ENCODE measurements at places on chromosomes 3 and 15. TPM values are rescaled to one million over a fixed set of nuclear protein-coding genes. Genes with fewer than 3 reads are reported as not detected.
A peak's percentile ranks its signal among the peaks of the same experiment; 100 is the strongest.

- DNase-seq = no peak
- H3K4me1 ChIP-seq = no peaks in the 10 kb centered on the region
- no peak overlapping the region for H3K27ac ChIP-seq
- no peaks in the 10 kb centered on the region for H3K36me3 ChIP-seq
Measured at GRCh38 chr3:2944628-2945027, 165.5 kb downstream of the IL5RA start.

- peaks cover 34% of the 10 kb centered on the region for H3K4me1 ChIP-seq
- no peak overlapping the region for H3K27ac ChIP-seq
- no peaks in the 10 kb centered on the region for H3K27me3 ChIP-seq
- DNase-seq = no peak
- H3K36me3 ChIP-seq = no peaks in the 10 kb centered on the region
Measured at GRCh38 chr15:85318732-85319076, 61.7 kb upstream of the AKAP13 start.

- H3K27ac ChIP-seq = no peak overlapping the region
- no peaks in the 10 kb centered on the region for H3K36me3 ChIP-seq
- H3K4me1 ChIP-seq = no peaks in the 10 kb centered on the region
- no peak overlapping the region for H3K4me3 ChIP-seq
Measured at GRCh38 chr3:161199926-161200325, 21.2 kb upstream of the NMD3 start.

GRCh38 chr3:136380530-136380929 is 130.4 kb downstream of the PCCB start:
- H3K4me1 ChIP-seq = no peaks in the 10 kb centered on the region
- H3K27ac ChIP-seq = no peak overlapping the region
- no peaks in the 10 kb centered on the region for H3K36me3 ChIP-seq
- no peak for DNase-seq
- no peaks in the 10 kb centered on the region for H3K27me3 ChIP-seq
- H3K4me3 ChIP-seq = no peak overlapping the region

DNA sequence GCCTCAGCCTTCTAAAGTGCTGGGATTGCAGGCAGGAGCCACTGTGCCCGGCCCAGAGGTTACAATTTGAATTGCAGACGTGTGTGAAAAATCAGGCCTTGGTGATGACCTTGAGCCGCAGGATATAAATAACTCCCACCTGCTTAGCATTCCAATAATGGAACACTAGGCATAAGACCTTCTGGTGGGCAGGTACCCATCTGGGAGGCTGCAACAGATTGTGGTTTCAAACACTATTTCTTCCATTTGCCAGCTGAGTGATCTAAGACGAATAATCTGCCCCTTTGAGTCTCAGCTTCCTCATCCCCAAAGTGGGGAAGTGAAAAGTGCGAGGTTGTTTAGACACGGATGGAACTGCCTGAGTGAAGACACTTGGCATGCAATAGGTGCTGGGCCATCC is 47.7 kb upstream of the HERC1 start:
- no peak overlapping the region for H3K4me3 ChIP-seq
- DNase-seq = no peak
- no peak overlapping the region for H3K27ac ChIP-seq

DNA sequence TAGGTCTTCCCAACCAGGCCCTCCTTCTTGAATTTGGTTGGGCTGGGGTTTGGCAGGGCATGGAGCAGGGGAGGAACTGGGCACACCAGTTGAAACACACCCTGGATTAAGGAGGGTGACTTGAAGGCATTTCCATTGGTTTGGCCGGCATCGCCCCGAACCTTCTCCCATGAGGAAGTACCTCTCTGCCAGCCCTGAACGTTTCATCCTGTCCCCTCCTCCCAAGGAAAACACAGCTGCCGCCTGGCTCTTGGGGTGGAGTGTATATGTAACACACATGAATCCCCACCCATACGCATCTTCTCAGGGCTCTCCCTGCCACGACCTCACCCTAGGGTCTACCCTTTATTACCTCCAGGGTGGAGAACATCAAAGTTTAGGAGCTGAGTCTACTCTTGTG is 14.6 kb downstream of the UBAP1L start:
- H3K4me1 ChIP-seq = no peaks in the 10 kb centered on the region
- no peak overlapping the region for H3K4me3 ChIP-seq
- no peak overlapping the region for H3K27ac ChIP-seq

- H3K4me1 ChIP-seq = no peaks in the 10 kb centered on the region
- no peak for DNase-seq
- H3K27me3 ChIP-seq = no peaks in the 10 kb centered on the region
- H3K27ac ChIP-seq = no peak overlapping the region
Measured at GRCh38 chr15:89199746-89200145, 21.6 kb downstream of the RLBP1 start.

- no peak for DNase-seq
- H3K4me1 ChIP-seq = no peaks in the 10 kb centered on the region
- H3K27me3 ChIP-seq = no peaks in the 10 kb centered on the region
- H3K4me3 ChIP-seq = no peak overlapping the region
- no peaks in the 10 kb centered on the region for H3K36me3 ChIP-seq
Measured at GRCh38 chr3:126955004-126955790, 27.7 kb upstream of the PLXNA1 start.

- DNase-seq = no peak
- peaks cover 9% of the 10 kb centered on the region for H3K4me1 ChIP-seq
- H3K27ac ChIP-seq = no peak overlapping the region
- peak overlapping the region; percentile 8 for H3K4me3 ChIP-seq
Measured at GRCh38 chr3:190169877-190170276, 49.2 kb upstream of the P3H2 start.

GRCh38 chr3:124802702-124803101 is 72.5 kb downstream of the UMPS start:
- H3K4me1 ChIP-seq = no peaks in the 10 kb centered on the region
- H3K36me3 ChIP-seq = no peaks in the 10 kb centered on the region
- H3K4me3 ChIP-seq = no peak overlapping the region
- no peaks in the 10 kb centered on the region for H3K27me3 ChIP-seq
- no peak overlapping the region for H3K27ac ChIP-seq

GRCh38 chr3:87949879-87950208 is 109.0 kb downstream of the CGGBP1 start:
- H3K4me3 ChIP-seq = no peak overlapping the region
- H3K36me3 ChIP-seq = no peaks in the 10 kb centered on the region
- no peaks in the 10 kb centered on the region for H3K4me1 ChIP-seq
- no peaks in the 10 kb centered on the region for H3K27me3 ChIP-seq

DNA sequence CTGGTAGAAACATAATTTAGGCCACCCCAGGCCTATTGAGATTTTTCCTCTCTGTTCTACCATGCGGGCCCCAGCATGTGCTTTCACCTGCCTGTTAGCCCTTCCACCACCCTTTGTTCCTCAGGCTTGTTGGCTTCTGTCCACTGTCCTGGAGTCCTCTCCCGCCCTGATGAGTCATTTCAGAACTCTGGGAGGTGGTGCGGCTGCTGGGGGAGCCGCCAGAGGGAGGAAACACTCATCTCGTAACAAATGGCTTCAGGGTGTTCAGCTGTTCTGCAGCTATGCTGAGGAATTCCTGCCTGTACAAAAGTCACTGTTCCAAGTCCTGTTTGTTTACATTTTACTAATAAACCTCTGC is 36.3 kb downstream of the LRTM1 start:
- no peaks in the 10 kb centered on the region for H3K36me3 ChIP-seq
- H3K27ac ChIP-seq = no peak overlapping the region

- no peak overlapping the region for H3K27ac ChIP-seq
- no peaks in the 10 kb centered on the region for H3K27me3 ChIP-seq
- no peak overlapping the region for H3K4me3 ChIP-seq
- H3K4me1 ChIP-seq = no peaks in the 10 kb centered on the region
Measured at GRCh38 chr3:23396746-23397145, 193.6 kb downstream of the UBE2E2 start.

GRCh38 chr3:44984335-44984734 is 8.3 kb downstream of the EXOSC7 start:
- DNase-seq = no peak
- H3K36me3 ChIP-seq = peaks cover 2% of the 10 kb centered on the region
- H3K27me3 ChIP-seq = no peaks in the 10 kb centered on the region
- H3K4me1 ChIP-seq = peaks cover 48% of the 10 kb centered on the region

DNA sequence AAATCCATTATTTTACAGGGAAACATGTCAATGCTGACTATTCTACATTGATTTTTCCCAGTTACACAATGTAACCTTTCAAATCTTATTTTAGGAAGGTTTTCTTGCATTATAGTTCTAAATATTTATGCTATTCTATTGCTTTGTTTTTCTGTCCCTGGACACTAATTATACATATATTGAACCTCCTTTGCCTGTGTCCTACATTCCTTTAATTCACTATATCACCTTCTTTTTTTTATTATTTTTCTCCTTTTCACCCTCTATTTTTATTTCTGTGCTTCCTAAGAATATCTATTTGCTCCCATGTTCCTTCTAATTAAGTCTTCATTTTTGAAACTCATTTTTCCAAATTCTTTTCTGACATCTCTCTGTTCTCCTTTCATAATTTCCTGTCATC is 259.2 kb downstream of the TJP1 start:
- no peak overlapping the region for H3K27ac ChIP-seq
- no peaks in the 10 kb centered on the region for H3K4me1 ChIP-seq
- no peaks in the 10 kb centered on the region for H3K36me3 ChIP-seq

DNA sequence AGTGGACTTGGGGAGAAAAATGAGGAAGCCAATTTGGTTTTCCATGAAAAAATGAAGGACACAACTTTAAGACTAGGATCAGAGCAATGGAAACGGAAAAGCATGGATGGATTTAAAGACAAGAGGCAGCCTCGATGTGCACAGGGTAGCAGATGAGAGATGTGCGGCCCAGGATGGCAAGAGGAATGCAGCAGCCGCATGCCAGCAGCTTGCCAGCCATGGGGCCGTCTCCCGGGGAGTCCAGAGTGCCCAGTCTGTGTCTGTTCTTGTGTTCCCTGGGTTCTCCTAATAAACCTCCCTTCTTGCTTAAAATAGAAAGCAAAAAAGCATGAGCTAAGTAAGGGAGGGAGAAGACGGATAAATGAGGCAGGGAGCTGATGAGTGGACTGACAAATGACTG is 68.0 kb upstream of the IQSEC1 start:
- H3K4me3 ChIP-seq = no peak overlapping the region
- H3K4me1 ChIP-seq = no peaks in the 10 kb centered on the region
- H3K27me3 ChIP-seq = no peaks in the 10 kb centered on the region
- H3K27ac ChIP-seq = no peak overlapping the region
- DNase-seq = no peak

DNA sequence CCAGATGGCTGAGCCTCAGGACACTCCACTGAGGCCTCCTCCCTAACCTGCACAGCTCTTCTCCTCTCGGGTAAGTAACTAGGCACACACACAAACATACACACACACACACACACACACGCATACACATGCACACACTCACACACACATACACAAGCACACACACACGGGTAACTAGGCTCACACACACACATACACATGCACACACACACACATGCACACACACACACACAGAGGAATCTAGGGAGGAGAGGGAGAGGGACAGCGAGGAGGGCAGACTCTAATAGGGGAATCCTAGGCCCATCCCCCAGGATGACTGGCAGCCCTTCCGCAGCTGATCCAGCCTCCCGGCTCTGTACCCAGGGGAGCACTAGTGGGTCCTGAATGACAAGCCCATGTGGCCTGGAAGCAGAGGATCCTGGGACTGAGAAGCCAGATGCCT is 177.4 kb upstream of the LINGO1 start:
- no peaks in the 10 kb centered on the region for H3K4me1 ChIP-seq
- H3K27me3 ChIP-seq = no peaks in the 10 kb centered on the region
- H3K4me3 ChIP-seq = no peak overlapping the region
- H3K27ac ChIP-seq = no peak overlapping the region

- no peak for DNase-seq
- no peaks in the 10 kb centered on the region for H3K36me3 ChIP-seq
- no peak overlapping the region for H3K4me3 ChIP-seq
- H3K4me1 ChIP-seq = no peaks in the 10 kb centered on the region
- no peaks in the 10 kb centered on the region for H3K27me3 ChIP-seq
Measured at GRCh38 chr15:78316283-78317083, 17.1 kb upstream of the SKIC8 start.

- H3K4me3 ChIP-seq = no peak overlapping the region
- no peak for DNase-seq
- H3K27me3 ChIP-seq = no peaks in the 10 kb centered on the region
- no peaks in the 10 kb centered on the region for H3K4me1 ChIP-seq
- H3K27ac ChIP-seq = no peak overlapping the region
Measured at GRCh38 chr15:33968821-33969220, 524 bp downstream of the CHRM5 start.

DNA sequence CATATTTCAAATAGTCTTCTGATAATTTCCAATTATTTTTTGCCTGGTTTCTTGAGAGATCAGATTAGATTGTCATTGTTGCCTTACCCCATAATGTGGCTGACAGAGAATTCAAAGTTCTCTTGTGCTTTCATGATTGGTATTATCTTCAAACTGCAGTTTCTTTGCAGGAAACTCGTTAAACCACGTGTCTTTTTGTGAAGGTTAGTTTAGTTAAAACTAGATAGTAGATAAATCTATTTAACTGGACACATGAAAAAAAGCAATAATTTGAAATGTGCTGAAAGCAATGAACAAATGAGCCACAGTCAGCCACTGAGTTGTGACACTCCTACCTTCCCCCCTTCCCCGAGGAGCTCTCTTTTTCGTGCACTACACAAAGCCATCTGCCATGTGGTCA is 327.5 kb upstream of the UMPS start:
- no peak overlapping the region for H3K4me3 ChIP-seq
- no peaks in the 10 kb centered on the region for H3K27me3 ChIP-seq
- H3K27ac ChIP-seq = no peak overlapping the region

GRCh38 chr15:80679167-80679803 is 15.8 kb upstream of the ABHD17C start:
- H3K4me3 ChIP-seq = no peak overlapping the region
- no peaks in the 10 kb centered on the region for H3K4me1 ChIP-seq
- no peak for DNase-seq
- no peaks in the 10 kb centered on the region for H3K36me3 ChIP-seq
- no peak overlapping the region for H3K27ac ChIP-seq

GRCh38 chr3:80215191-80215590 is 447.4 kb upstream of the ROBO1 start:
- no peaks in the 10 kb centered on the region for H3K36me3 ChIP-seq
- no peak overlapping the region for H3K4me3 ChIP-seq
- H3K27ac ChIP-seq = no peak overlapping the region
- H3K4me1 ChIP-seq = no peaks in the 10 kb centered on the region
- no peak for DNase-seq

DNA sequence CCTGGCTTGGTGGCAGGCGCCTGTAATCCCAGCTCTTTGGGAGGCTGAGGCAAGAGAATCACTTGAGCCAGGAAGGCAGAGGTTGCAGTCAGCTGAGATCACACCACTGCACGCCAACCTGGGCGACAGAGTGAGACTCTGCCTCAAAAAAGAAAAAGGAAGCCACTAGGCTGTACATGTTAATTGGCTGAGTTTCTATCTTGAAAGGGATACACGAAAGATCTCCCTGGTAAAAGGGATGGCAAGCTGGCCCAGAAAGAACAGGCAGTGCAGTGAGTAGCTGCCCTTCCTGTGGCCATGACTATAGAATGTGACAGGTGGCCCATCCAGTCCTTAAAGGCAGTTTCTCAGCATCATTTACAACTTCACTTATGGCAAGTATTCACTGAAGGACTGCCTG is 12.3 kb downstream of the LRIG1 start:
- no peaks in the 10 kb centered on the region for H3K27me3 ChIP-seq
- H3K4me1 ChIP-seq = peaks cover 81% of the 10 kb centered on the region
- no peak overlapping the region for H3K27ac ChIP-seq
- no peak for DNase-seq

RHOV gene
- total RNA-seq = 0.40 TPM

ITIH1 gene
- total RNA-seq = not detected

CADM2 gene
- 0.27 TPM for total RNA-seq

RARRES1 gene
- total RNA-seq = not detected

TRH gene
- total RNA-seq = not detected

CSPG4 gene
- total RNA-seq = not detected

ZFAND6 gene
- total RNA-seq = 27.5 TPM

CPLX3 gene
- total RNA-seq = not detected
